ENCODE measurements at places on chromosomes 3 and 15.

- ATAC-seq = peak; percentile 97
These were observed 17.9 kb downstream of the VIPR1 start for GRCh38 chr3:42520336-42520735.

DNA sequence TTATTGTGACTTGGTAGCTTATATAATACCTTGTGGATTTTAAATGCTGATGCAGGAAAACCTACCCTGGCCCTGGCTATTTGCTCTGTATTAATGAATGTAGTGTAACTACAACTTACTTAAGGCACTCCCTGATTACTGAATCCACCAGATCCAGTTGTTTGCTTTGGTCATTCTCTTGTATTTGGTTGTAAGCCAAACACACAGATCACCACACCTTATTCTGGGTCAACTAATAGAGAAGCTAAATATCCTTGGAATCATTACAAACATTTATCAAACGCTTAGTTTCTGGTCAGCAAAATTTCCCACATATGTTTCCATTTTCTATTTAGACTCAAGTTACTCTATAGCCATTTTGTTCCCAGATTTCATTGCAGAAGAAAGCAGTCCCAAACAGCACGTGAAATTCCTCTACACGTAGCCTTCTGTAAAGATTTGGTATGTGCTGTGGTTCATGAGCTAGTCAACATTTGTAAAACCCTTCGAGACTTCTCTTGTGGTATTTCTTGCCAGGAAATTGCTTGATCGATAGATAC is 322.6 kb downstream of the MEX3B start:
- no peak for ATAC-seq

GRCh38 chr3:11699083-11699427 is 55.3 kb upstream of the VGLL4 start:
- ATAC-seq = no peak

DNA sequence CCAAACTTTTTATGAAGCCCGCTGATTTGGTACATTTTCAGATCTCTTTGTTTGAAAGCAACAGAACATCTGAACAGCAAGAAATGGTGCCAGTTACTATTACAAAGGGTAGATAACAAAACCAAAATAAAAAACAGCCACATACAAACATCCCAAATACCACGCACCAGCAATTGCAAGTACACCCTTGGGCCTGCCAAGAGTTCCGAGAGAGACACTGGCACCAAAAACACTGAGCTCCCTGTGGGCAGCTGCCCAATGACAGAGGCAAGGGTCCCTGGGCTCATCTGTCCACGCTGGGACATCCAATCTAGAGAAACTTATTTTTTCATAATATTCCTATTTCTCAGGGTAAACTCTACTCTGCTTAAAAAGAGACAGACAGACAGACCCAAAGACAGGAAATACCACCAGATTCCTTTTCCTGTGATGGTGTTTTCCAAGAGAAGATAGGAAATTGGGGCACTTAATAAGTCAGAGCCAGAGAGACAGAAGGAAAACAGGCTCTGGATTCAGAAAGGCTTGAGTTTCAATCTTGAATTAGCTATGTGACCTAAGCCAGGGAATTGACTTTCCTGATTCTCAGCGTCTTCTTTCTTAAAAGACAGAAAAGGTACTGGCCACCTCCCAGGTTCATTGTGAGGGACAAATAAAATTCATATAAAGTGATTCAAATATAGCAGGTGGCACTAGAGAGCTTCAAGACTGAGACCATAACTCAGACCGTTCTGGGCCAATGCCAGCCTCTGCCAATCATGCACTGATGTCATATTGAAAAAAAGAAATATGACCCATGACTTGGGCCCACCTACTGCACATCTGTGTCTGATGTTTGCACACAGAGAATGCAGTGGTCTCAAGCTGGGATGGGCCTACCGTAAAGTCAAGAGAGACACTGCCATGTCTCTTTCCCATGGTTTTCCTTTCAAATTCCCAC is 61.3 kb downstream of the FOXP1 start:
- ATAC-seq = no peak

GRCh38 chr15:96392380-96393208 is 62.1 kb downstream of the NR2F2 start:
- no peak for ATAC-seq

- ATAC-seq = no peak
These were observed 255.8 kb downstream of the SLCO3A1 start for GRCh38 chr15:92109191-92109873.

DNA sequence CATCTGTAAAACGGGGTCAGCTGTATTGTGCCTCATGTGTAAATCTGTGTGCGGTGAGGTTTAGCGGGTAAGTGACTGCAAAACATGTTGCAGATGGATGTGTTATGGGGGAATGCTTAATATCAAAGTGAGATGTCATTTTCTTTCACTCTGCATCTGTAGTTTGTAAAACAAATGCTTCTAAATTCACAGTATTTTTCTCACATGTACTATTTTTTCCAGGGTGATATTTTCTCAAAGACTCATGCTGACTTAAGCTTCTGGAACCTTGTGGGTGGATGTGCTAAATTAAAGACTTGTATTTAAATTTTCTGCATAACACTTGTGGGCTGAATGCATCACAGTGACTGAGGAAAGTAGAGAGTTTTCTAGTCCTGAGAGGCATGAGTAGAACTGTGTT is 115.2 kb upstream of the TP63 start:
- ATAC-seq = no peak

GRCh38 chr15:57451555-57451954 is 75.2 kb downstream of the CGNL1 start:
- no peak for ATAC-seq

DNA sequence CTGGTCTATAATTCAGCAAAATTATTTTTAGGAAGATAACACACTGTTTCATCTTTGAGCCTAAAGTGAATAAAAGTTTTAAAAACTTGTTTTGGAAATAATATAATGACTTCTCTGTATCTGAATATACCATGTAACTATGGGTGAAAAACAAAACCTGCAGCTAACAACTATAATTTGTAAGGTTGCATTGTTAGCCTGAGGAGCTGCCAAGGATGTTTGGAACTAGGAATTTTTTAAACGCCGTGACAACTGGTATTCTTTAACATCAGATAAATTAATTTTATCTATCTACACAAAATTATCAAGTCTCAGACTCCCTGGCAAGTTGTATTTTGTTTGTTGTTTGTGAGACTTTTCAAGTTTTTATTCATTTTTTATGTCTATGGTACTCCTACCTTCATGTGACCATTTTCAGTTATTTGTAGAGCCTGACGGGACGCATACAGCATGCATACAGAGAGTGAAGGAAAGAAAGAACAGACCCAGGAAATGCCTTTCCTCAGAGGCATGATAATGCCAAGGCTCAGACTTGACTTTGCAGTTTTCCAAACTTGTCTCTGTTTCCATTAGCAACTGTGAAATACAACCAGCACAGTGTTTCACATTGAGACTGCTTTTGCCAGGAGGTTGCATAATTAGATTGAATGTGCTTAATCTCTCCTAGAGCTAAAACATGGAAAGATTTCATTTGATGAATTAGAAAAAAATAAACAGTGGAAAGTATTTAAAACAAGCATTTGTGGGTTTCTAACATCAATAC is 60.8 kb upstream of the ARHGEF26 start:
- ATAC-seq = peak; percentile 87

- ATAC-seq = no peak
These were observed 26.7 kb downstream of the GBE1 start for GRCh38 chr3:81734742-81735141.

- ATAC-seq = no peak
These were observed 46.8 kb upstream of the OTOL1 start for GRCh38 chr3:161449785-161450184.

GRCh38 chr3:8503461-8503860 is 1.8 kb downstream of the LMCD1 start:
- no peak for ATAC-seq

DNA sequence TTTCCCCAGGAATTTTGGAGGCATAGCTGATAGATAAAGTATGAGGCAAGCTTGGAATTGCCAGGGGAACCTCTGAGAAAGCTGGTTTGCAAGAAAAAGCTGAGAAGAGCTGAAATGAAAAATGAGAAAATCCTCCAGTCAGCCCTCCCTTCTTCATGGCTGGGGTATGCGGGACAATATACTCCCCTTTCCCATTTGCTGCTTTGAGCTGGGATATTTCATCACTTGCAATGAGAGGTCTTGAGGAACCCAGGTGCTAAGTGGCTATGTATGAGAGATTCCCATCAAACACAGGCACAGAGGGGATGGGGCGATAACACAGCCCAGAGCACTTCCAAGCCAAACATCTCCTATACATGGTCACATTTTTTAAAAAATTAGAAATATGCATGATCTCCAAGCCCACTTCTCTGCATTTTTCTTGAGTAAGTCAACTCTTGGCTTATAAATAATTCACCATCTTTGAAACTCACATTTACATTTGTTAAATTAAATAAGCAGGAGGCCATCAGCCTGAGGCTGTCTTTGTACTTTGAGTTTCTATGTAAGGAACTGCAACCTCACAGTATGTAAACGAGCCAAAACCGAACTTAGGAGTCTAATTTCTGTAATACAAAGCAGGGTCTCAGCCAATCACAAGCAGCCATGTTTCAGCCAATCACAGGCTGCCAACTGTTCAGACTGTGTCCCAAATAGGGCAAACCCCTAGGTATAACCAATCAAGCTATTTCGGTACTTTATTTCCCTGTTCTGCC is 983.6 kb upstream of the NR2F2 start:
- peak; percentile 94 for ATAC-seq

- ATAC-seq = no peak
These were observed 355.9 kb downstream of the OXSM start for GRCh38 chr3:26145769-26146168.

DNA sequence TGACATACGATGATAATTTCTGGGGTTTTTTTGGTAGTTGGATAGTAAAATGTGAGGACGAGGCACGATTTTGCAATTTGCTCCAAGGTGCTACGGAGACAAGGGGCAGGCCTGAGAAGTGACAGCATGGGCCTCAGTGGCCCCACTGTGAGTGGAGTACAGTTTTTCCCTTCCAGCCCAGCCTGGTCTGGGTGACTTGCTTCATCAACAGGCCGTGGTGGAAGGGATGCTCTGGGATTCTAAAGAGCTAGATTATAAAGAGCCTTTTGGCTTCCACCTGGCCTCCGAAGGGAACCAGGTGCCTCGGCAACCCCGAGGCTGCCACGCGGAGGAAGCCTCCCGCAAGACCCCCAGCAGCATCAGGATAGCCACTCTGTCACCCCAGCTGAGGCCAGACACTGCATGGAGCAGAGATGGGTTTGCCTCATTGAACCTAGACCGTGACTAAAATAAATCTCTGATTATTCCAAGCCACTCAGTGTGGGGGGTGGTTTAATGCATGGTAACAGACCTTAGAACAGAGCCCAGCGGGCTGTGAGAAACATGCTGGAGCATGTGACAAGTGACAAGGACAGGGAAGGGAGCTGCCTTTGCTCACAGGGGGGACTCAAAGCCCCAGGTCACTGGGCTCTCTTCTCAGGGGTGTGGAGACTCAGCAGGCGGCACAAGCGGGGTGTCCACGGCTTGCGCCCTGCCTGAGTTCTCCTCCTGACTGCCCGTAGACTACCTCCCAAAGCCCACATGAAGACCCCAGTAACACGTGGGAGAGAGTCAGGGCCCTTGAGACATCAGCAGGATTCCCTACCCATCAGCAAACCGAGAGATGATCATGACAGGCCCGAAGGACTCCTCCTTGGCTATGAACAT is 22.6 kb upstream of the SLC41A3 start:
- ATAC-seq = peak; percentile 23

GRCh38 chr3:183880121-183880520 is 4.6 kb downstream of the PARL start:
- no peak for ATAC-seq

GRCh38 chr15:93887151-93887550 is 344.2 kb upstream of the MCTP2 start:
- no peak for ATAC-seq

DNA sequence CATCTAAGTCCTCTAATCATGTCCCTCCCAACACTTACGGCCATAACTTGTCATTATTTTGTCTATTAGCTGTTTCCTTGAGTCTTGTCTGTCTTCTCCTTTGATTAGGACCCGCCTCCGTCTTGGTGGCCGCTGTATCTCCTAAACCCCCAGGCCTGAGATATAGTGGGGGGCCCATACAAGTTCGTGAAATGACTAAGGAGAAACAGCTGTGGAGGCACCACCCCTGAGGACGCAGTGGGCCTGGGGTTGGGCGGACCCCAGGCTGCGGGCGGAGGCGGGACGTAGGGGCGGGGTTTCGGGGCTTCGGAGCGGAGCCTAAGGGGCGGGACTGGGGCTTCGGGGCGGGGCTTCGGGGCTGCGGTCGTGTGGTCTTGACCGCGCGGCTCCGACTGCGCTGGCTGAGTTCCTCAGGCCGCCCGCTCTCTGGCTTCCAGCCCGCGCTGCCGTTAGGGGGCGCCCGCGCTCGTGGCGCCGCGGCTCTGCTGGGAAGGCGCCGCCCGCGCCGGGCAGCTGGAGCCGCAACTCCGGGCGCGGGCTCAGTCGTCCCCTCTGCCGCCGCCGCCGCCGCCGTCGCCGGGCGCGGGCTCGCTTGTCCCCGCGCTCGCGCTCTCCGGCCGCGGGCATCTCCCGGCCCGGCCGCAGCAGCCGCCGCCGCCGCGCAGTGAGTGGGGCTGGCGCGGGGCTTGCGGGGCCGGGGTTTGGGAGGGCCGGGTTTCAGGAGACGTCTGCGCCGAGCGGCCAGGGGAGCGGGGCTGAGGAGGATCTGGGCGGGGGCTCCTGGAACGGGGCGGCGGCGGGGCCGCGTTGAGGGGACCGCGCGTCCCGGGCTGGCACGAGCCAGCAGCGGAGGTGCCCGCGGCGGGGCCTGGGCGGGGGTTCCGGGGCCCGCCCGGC is at the start of gene KCTD6:
KCTD6 (plus strand) TSS at position 591 of the 897 bp plus-strand sequence. CDS start 6,660 bp downstream, outside the sequence.
- peak; percentile 95 for ATAC-seq

DNA sequence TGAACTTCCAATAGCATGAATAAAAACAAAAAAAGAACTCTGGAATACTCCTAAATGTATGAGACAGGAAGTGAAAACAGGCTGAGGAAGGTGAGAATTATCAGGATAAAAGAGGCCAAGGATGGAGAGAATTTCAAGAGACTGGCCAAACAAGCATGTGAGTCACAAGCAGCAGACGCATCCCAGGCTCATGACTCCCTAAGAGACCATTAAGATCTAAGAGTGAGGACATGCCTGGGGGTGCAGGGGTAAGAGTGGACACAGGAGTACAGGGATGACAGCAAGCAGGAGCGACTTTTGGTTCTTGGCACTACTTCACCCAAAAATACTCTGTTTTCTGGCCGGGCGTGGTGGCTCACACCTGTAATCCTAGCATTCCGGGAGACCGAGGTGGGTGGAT is 7.1 kb downstream of the SCAMP2 start:
- no peak for ATAC-seq

GRCh38 chr15:95295896-95296625 is 1034.4 kb upstream of the NR2F2 start:
- ATAC-seq = peak; percentile 84

GRCh38 chr3:94607778-94608177 is 544.9 kb downstream of the NSUN3 start:
- no peak for ATAC-seq

All from motor neuron (in vitro differentiated cells).